Smooth muscle cell of the coronary artery (primary cell): ENCODE measurements at places on chromosomes 6 and 20. TPM values are rescaled to one million over a fixed set of nuclear protein-coding genes. Genes with fewer than 3 reads are reported as not detected.

The COL21A1 gene
- 0.53 and 29.5 TPM in 2 replicates for total RNA-seq

The FOXA2 gene
- total RNA-seq: not detected in 2 replicates

The CYP24A1 gene
- 0.60 and 0.94 TPM in 2 replicates for total RNA-seq

The DOK5 gene
- total RNA-seq: 21.9 and 28.4 TPM in 2 replicates

The GRM1 gene
- under 0.01 TPM in 2 replicates for total RNA-seq

The TRDN gene
- 0.08 TPM in 1 of 2 replicates, not detected in the other for total RNA-seq
